G401 (cell line): ENCODE measurements at places on chromosomes 7 and 10.

DNA sequence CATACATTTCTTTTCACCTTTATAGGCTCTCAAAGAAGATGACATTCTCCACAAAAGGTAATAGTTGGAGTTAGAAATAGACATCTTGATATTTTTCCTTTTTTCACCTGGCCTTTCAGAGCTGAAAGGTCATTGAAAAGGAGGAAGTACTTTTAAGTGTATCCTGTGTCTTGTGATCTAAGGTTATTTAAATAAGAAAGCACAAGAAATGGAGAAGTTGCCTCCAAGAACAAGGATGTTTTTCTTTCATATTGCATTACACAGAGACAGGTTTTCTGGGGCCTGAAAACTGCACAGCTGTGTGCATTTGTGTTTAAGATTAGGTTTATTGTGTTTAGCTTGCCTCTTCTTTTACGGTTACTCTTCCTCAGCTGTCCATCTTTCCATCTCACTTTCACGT is 103.4 kb upstream of the SEMA3D start:
- no peak for DNase-seq

DNA sequence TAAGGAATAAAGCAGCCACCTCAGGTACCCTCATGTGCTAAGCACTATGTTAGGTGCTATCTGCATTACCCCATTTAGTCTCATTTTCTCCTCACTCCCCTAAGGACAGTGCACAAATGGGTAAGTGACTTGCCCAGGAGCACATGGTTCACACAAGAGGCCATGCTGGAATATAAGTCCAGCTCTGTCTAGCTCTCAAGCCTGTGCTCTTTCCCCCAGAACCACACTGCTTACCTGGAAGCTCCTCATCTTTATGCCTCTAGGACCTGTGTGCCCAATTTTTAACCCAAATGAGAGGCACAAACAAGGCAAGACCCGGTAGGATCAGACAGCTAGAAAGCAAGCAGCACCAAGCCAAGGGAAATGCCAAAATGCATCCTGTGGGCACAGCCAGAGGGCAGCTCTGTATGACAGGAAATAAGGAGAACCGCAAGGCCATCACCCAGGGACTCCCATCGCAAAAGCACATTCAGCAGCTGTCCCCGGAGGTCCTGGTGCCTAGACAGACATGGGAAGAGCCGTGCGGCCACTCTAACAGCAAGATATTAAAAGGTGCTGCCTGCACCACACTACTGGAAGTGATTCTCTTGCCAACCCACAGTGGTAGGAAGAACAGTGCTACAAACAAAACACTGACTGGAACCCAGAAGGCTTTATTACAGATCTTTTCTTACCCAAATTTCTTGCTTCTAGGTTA is 88.1 kb downstream of the GSAP start:
- no peak for DNase-seq

DNA sequence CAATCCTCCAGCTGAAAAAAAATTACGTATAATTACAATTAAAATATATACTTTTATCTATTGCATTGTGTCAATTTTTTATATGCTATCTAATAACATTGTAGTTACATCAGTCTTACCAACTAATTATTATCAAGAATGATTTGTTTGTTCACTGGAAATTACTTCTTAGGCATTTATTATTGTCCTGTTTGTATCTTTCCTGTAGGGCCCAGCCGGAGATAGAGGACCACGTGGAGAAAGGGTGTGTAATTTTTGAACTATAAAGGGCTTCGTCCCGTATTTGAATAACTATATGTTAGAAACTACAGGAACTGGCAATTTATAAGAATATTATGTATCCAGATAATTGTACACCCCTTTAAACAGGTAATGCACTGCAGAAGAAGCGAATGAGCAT is 4.1 kb downstream of the COL1A2 start:
- no peak for DNase-seq

GRCh38 chr7:104908636-104909035 is 105.4 kb upstream of the KMT2E start:
- DNase-seq = no peak

DNA sequence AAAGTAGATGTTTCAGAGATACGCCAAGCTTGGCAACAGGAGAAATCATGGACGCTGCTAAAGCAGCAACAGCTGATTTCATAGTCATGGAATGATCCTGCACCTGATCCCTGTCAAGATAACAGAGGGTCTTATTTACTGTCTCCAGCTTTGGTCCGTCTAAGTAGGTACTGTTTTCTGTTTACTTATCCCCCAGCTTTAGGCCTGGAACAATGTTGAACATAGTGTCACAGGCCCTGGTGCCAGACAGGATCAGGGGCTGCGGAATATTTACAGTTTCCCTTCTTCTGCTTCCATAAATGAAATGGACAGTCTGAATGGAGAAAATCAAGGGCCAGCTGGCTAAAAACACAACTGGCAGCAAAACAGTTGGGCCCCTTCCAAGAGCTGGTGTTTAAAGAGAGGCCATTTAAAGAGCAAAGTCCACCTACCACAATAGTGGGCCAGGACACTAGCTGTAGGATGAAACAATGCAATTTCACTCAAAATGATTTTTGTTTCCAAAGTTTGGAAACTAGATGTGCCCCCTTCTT is 2.9 kb downstream of the GPR37 start:
- no peak for DNase-seq

GRCh38 chr7:27112955-27113949 is 10.8 kb upstream of the HOXA2 start:
- DNase-seq = no peak

GRCh38 chr10:70457759-70458305 is 16.4 kb upstream of the NODAL start:
- no peak for DNase-seq
